ENCODE measurements at places on chromosomes 5 and 9. TPM values are rescaled to one million over a fixed set of nuclear protein-coding genes. Genes with fewer than 3 reads are reported as not detected.

Gene RASEF
- 0.14 TPM for total RNA-seq

Gene CAMK4
- total RNA-seq = 28.0 TPM

Gene PCDHB16
- total RNA-seq = 0.03 TPM

Gene ZBTB6
- 7.3 TPM for total RNA-seq

Gene GPX8
- 48.7 TPM for total RNA-seq

DNA sequence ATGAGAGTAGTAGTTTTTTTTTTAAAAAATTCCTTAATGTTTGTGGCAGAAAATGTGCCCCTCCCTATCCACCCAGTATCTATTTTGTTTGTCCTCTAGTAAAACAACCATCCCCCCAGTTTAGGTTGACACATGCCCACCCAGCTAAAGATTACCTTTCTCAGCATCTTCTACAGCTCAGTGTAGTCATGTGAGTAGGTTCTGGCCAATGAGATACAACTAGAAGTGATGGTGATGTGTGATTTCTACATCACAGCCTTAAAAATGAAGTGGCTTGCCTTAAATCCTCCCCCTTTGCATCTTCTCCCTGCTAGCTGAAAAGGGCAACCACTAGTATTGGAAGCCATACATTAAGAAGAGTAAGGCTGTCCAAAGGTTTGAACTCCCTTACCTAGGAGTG lies 14.9 kb downstream of the CHD1 start:
- no peak for DNase-seq

GRCh38 chr5:167294882-167295680 lies 996.4 kb upstream of the WWC1 start:
- DNase-seq = peak; percentile 95

- DNase-seq = no peak
Measured at GRCh38 chr5:464446-464842, 21.5 kb downstream of the EXOC3 start.

- no peak for DNase-seq
Measured at GRCh38 chr5:61455179-61456006, 123.3 kb downstream of the ZSWIM6 start.

Measured in HT1080 (cell line).